Endothelial cell of umbilical vein (primary cell): ENCODE measurements at places on chromosomes 13 and 19.
A peak's percentile ranks its signal among the peaks of the same experiment; 100 is the strongest.

GRCh38 chr19:49534632-49535385, 7.0 kb downstream of the RCN3 start:
- no peak for DNase-seq

DNA sequence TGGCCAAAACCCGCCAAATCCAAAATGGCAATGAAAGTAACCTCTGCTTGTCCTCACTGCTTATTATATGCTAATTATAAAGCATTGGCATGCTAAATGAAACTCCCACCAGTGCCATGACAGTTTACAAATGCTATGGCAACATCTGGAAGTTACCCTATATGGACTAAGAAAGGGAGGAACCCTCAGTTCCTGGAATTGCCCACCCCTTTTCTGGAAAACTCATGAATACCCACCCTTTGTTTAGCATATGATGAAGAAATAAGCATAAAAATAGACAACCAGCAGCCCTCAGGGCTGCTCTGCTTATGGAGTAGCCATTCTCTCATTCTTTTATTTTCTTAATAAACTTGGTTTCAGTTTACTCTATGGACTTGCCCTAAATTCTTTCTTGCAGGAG, 269.8 kb downstream of the OLFM4 start:
- no peak for DNase-seq

- DNase-seq, result no peak
Measured at GRCh38 chr19:3458229-3459088, 21.9 kb downstream of the SMIM24 start.

DNA sequence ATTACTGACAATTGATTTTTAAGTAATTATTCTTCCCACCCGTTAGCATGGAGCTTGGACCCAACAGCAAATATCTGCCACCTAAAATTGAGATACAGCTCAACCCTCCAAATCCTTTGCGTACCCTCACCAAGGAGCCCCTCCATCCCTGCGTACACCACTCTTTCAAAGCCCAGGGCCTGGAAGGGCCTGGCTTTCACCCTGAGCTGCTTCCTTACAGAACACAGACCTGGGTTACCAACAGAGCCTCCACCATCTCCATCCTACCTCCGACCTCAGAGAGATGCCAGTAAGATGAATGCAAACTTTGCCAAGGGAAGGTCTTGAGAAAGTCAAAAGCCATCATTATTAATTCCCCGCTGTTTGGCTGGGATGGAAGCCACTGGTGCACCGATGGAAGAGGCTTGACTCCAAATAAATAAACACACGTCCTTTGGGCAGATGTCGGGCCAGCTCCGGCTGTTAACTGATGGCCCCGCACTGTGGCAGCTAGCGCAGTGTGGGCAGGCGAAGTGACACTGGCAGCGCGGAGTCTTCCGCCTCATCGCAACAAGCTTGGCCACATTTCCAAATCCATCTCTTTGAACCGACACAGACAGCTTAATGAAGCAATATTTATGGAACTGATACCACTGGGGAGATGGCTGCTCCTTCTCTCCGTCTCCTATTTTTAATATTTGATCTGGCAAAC, 150.2 kb upstream of the VSTM2B start:
- no peak for DNase-seq

DNA sequence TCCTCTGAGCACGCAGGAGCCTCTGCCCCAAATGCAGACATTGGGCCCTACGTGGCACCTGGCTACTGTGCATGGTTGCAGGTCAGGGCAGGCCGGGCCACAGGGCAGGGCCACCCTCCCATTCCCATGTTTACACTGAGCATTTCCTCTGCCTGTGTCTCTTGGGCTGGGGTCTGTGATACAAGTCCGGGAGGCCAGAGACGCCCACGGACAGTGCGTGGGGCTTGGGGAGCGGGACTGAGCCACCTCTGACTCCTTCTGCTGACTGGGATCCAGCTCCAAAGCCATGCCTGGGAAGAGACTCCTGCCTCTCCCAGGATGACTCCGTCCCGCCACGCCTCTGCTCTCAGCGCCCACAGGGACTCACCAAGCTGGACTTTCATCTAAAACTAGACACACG, 18.8 kb downstream of the GAS6 start:
- DNase-seq, result no peak

- DNase-seq, result no peak
Measured at GRCh38 chr19:35240327-35240726, 8.5 kb upstream of the LSR start.

DNA sequence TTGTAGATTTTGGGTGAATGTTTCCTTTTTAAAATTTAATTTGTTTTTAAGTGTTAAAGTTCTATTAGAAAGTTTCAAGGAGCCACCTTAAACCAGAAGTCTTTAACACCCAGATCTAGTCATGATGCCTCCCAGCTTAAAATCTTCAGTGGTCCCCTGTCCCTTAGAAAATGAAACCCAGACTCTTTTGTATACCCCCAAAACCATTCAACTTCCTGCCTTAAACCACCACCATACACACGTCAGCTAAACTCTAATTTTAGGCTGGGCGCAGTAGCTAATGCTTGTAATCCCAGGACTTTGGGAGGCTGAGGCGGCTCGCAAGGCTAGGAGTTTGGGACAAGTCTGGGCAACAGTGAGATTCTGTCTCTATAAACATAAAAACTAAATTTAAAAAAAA, 37.9 kb downstream of the N4BP2L1 start:
- DNase-seq, result no peak

- DNase-seq, result no peak
Measured at GRCh38 chr13:31774186-31774750, 34.9 kb downstream of the RXFP2 start.

GRCh38 chr13:26628706-26629105, 71.2 kb downstream of the WASF3 start:
- DNase-seq, result peak; percentile 38

DNA sequence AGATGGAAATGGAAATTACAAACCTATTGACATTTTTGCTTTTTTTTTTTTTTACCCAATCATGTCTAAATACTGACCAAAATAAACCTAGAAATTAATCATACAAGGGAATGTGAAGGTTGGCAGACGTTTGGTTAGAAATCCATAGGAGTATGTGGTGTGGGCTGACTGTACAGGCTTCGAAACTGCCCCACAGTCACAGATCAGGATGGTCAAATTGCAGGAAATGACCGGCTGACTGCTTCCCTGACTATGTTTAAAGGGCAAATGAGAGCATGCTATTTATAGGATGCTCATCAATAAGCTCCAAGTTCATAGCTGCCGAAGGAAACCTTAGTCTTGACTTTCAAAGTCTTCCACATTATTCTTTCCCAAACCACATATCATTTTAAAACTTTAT, 118.4 kb downstream of the COG6 start:
- peak; percentile 56 for DNase-seq

- no peak for DNase-seq
Measured at GRCh38 chr13:43268632-43269031, 245.2 kb downstream of the DNAJC15 start.

DNA sequence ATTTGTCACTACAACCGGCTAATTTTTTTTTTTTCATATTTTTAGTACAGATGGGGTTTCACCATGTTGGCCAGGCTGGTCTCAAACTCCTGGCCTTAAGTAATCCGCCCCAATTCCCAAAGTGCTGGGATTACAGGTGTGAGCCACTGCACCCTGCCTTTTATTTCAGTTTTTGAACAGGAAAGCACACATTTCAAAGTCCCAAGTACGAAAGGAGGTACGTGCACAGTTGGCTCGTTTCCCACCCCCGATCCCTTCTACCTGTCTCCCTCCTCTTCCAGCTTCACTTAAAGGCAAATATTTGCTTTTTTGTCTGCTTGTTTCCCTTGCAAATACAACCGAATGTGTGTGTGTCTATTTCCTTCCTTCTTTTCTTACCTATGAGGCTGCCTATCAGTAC, 30.5 kb downstream of the ZIC5 start:
- DNase-seq, result no peak

- no peak for DNase-seq
Measured at GRCh38 chr13:84845907-84846619, 953.2 kb downstream of the SLITRK6 start.

- DNase-seq, result peak; percentile 54
Measured at GRCh38 chr13:110298505-110299282, 8.3 kb downstream of the COL4A1 start.

DNA sequence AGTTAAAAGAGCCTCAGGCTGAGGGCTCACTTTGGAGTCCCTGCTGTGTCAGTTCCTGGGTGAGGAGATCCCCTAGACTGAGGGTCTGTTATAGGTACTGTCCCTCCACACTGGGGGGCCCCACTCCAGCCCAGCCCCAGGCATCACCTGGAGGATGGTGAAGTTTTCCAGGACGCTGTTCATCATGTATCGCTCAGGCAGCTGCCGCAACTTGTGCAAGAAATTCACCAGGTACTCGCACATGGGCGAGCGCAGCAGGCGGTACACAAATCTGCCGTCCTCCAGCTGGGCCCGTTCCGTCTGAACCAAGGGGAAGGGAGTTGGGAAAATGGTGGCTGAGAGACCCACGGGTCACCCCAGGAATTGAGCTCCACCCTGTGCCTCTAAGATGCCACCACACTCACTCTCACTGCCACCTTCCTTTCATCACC, 7.1 kb downstream of the CD37 start:
- no peak for DNase-seq

- DNase-seq, result no peak
Measured at GRCh38 chr13:112366907-112367646, 9.1 kb upstream of the SPACA7 start.

DNA sequence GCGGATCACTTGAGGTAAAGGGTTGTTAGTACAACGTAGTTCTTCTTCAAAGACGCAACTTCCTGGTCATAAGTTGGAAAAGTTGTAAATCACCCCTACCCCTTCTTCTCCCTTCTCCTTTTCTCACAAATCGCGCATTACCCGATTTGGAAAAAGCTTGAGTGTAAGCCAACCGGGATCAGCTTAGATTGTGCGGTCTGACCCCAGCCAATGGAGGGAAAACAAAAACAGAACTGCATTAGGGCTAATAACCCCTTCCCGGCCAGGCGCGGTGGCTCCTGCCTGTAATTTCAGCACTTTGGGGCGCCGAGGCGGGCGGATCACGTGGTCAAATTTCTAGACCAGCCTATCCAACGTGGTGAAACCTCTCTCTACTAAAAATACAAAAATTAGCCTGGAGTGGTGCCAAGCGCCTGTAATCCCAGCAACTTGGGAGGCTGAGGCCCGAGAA, 806 bp downstream of the ZNF90 start:
- no peak for DNase-seq

DNA sequence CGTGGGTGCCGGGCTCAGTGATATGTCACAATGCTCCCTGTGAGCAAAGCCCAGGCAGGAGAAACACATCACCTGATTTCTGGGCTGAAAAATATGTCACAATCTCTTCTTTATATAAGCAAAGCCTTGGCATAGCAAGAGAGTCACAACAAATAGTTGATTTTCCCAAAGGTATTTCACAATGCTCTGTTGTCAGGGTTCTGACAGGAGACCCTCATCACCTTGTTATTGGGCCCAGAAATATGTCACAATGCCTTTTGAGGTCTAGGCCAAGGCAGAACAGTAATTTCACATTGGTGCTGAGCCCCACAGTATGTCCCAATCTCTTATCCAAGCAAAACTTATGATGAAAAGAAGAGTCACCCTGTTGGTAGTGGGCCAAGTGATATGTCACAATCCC, 125.7 kb downstream of the ZNF675 start:
- DNase-seq, result no peak

DNA sequence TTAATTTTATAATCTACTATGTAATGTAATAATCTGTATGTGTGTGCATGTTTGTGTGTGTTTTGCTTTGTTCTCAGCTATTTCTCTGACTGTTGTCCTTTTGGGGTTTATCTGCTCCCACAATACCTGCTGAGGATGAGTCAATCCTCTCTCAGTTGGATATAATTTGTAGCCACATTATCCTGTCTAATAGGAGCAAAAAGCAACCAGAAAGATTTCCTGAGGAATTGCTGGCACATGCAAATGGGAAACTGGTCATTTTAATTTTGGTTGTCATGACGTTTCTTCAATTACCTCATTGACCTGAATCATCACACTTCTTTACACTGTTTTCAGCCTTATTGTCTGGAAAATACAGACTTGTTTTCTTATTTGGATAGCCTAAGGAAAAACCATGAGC, 488.4 kb downstream of the KLF5 start:
- DNase-seq, result no peak

GRCh38 chr13:26222520-26223046, 469 bp upstream of the RNF6 start:
- DNase-seq, result no peak

GRCh38 chr19:42197375-42197817, 20.1 kb downstream of the DEDD2 start:
- DNase-seq, result no peak

DNA sequence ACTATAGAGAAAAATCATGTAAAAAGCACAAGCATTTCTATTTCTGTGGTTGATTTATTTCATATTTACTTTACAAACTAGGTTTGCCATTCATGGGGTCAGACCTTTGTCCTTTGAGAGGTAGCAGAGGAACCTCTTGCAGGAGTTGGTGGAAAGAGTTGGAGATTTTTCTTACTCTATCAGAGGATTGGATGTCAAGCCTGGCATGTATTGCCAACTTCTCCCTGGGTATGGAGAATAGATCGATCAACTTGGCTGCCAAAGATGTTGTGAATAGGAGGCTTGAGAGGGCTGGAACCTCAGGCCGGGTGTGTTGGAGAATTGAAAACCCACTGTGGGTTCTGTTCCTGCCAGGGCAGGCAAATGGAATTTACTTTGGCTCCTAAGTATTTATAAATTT, 81.2 kb downstream of the WDFY2 start:
- no peak for DNase-seq

DNA sequence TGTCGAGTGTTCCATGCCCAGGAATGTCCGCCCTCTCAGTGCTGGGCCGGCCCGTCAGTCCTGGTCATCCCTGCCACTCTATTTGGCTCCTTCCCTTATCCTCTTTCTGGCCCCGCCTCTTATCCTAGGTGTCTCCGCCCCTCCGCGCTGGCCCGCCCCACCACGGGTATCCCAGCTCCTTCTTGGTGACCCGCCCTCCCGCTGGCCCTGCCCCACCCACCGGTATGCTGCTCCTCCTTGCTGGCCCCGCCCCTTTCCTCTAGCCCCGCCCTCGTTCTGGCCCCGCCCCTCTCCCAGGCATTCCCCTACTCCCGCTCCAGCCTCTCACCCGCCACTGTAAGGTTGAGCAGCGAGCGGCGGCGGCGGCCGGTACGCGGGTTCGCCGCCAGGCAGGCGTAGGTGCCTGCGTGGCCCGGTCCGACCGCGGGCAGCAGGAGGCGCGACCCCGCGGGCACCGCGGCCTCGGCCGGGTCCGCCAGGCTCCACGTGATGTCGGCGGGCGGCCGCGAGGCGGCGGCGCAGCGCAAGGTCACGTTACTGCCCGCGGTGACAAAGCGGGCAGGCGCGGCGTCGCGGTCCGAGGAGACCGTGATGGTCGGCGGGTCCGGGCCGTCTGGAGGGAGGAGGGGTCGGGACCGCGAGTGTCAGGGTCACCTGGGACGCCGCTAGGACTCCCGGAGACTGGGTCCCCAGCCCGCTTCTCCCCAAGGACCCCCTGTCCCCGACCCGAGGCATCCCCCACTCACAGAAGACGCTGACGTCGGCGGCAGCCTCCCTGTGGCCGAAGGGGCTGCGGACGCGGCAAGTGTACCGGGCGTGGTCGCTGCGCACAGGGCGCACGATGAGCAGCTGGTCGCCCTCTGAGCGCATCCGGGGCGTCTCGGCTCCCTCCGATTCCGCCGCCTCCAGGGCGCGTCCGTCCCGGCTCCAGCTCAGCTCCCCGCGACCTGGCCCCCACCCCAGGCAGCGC, 2.0 kb downstream of the VSIG10L start:
- peak; percentile 97 for DNase-seq
